ENCODE measurements at places on chromosomes 6 and 20.
A peak's percentile ranks its signal among the peaks of the same experiment; 100 is the strongest.

DNA sequence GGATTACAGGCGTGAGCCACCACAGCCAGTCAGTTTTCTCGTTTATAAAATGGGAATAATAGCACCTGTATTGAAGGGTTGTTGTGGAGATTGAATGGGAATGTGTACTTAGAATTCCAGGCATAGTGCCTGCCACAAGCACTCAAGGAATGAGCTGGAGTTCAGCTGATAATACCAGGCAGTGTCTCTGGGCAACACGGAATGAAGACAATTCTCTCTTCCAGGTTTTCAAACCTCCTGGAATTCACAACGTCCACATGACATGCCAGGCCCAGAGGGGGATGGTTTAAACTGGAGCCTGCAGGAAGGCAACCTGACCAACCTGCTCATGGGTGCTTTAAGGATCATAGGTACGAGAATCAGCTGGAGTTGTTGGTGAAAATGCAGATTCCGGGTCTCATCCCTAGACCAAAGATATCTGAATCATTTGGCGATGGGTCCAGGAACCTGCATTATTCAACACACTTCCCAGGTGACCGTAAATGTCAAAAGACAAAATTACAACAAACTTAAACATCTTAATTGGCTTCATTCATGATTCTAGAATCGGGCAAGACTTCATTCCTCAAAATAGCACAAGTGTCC lies 1.9 kb upstream of the PTPN1 start:
- DNase-seq, result no peak

- DNase-seq, result no peak
Measured at GRCh38 chr6:145212813-145213212, 522.5 kb downstream of the EPM2A start.

GRCh38 chr20:23396950-23397627 lies 24.2 kb downstream of the NAPB start:
- no peak for DNase-seq

GRCh38 chr6:81750200-81750599 lies 2.3 kb downstream of the TENT5A start:
- DNase-seq, result no peak

- DNase-seq, result no peak
Measured at GRCh38 chr20:39503902-39504709, 542.0 kb downstream of the DHX35 start.

DNA sequence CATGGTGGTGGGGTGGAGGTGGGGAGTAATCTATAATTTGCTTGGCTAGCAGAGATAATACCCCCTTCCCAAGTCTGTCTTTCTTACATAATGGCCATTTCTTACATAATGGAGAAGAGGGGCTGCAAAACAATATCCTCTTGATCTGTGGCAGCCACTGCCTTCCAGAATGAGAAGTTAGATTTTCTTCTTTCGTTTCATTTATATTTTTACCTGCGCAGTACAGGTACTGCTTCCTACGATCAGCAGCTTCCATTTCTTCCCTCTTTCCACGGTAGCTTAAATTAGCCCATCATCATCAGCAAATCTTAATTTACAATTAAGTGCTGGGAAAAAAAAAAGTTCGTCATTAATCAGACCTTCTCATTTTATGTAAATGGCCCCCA lies 30.2 kb downstream of the GNAS start:
- no peak for DNase-seq

DNA sequence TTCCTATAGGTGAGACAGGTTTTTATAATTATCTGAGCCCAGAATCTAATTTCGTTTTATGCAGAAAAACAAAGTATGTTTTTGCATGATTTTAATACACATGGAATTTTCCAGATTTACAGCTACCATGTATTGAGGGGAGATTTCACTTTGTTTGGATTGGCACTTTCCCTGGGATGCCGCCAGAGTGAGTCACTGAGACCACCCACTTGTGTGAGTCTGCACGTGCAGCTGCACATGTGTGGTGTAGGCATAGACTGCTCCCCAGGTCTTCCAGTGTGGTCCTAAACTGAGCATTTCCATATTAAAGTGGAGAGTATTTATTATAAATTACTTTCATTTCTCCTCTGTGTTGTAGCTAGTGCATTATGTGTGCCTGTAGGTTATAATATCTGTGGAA lies 186.8 kb downstream of the UBE3D start:
- no peak for DNase-seq

GRCh38 chr6:143252961-143253360 lies 192.3 kb downstream of the AIG1 start:
- no peak for DNase-seq

GRCh38 chr6:169171016-169171415 lies 82.6 kb downstream of the THBS2 start:
- DNase-seq, result no peak

- DNase-seq, result no peak
Measured at GRCh38 chr6:142357879-142358278, 56.1 kb downstream of the ADGRG6 start.

- no peak for DNase-seq
Measured at GRCh38 chr20:62217913-62218773, 1.9 kb downstream of the HRH3 start.

GRCh38 chr6:13014504-13015378 lies 298.2 kb downstream of the PHACTR1 start:
- DNase-seq, result no peak

DNA sequence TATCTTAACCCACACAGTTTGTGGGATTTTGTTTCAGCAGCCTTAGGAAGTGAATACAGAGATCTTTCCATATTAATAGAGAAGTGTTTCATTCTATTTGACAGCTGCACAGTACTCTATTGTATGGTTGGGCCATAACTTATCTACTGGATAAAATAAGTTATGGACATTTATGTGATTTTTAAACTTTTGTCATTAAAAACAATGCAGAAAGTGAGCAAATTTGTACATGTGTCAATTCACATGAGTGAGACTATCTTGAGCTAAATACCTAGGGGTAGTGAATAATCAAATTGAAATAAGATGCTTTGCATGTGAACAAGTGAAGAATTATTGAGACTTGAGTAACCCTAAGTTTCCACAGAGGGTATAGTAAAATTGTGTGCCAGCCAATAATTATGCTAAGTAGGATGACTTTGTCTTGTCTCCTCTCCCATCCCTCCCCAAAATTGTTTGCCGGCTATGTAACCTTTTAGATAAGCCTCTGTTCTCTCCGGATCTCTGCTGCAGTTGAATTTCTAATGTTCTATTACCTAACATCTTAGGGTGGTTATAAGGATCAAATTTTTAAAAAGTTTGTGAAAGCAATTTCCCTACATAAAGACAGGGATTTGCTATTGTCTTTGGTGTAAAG lies 33.3 kb upstream of the TPBG start:
- DNase-seq, result no peak

DNA sequence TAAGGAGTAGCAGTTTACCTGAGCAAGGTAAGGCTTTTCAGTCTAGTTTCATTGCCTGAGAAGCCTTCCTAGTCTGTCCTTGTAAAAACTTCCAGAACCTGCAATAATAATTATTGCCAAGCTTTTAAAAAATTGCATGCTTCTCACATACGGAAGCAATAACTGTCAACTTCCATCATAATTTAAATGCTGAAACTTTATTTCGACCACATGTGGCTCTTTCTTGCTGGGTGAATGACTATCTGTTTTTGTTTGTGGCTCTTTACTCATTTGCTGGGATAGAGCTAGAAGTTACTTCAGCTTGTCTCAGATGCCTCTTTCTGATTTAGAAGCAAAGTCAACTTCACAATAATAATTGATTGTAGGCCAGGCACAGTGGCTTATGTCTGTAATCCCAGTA lies 95.9 kb upstream of the COL21A1 start:
- no peak for DNase-seq

DNA sequence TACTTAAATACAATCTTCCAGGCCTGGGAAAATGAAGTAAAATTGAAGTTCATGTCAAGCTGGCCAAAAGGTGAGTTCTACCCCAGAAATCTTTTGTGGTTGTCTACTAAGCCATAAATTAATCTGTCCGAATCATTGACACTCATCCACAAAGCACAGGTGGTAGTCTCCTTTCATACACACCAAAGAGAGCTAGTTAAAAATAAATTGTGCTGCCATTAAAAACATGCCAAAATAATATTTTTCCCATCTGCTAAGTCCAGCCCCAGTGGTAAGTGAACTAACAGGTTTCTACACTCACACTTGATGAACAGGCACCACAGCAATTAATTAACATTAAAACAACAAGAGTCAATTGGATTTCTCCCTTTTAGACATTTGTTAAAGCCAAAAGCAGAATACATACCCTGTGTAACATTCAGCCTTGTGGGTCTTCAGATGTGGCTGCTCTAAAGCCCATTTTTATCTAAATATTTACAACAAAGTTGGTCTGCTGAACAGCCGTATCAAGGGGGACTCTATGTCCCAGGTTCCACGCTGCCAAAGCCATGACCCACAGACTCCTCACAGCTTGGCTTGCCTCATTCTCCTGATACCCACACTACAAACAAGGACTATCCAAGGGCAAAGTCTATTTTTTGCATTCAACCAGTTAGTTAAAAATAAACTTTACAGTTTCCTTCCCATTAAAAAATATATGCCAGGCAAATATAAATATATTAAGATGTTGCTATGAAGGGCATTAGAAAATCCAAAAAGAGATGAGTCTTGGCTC lies 490.4 kb downstream of the BMP2 start:
- DNase-seq, result no peak

DNA sequence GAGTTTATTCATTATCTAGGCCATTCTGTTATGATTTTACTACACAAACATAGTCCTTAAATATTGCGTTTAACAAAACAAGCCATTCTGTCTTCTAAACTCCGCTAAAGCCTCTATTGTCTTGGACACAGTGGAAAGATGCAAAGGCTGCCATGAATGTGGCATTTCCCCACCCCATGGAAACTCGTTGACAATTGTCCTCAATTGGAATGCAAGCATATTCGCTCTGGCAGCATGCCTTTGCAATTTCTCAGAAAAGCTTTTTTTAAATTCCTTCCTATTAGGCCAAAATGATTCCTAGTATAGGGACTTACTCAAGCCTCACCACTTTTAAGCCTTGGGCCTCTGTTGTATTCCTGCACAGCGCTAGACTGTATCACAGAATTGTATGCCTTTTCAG lies 22.8 kb downstream of the OR2A4 start:
- no peak for DNase-seq

- no peak for DNase-seq
Measured at GRCh38 chr6:126540161-126540560, 200.2 kb downstream of the CENPW start.

DNA sequence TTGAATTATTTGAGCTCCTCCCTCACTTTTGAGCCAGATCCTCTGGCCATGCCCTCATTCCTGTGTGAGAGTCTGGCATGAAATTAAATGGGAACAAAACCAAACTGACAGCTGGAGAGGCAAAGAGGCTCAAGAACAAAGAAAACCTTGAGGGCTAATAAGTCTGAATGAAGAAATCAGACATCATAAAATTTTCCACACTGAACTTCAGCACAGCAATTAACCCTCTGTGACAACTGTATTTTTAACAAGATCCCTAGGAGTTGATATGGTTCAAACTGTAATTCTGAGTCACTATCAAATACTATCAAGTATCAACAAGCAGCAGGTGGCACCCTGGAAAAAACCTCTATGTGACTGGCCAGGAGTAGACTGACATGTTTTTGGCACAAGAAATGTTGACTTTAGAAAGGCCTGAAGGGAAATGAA lies 109.4 kb upstream of the EMILIN3 start:
- no peak for DNase-seq

GRCh38 chr20:35972462-35972861 lies 4.1 kb downstream of the CNBD2 start:
- DNase-seq, result no peak

GRCh38 chr6:25965058-25965457 lies 2.5 kb downstream of the TRIM38 start:
- DNase-seq, result no peak

DNA sequence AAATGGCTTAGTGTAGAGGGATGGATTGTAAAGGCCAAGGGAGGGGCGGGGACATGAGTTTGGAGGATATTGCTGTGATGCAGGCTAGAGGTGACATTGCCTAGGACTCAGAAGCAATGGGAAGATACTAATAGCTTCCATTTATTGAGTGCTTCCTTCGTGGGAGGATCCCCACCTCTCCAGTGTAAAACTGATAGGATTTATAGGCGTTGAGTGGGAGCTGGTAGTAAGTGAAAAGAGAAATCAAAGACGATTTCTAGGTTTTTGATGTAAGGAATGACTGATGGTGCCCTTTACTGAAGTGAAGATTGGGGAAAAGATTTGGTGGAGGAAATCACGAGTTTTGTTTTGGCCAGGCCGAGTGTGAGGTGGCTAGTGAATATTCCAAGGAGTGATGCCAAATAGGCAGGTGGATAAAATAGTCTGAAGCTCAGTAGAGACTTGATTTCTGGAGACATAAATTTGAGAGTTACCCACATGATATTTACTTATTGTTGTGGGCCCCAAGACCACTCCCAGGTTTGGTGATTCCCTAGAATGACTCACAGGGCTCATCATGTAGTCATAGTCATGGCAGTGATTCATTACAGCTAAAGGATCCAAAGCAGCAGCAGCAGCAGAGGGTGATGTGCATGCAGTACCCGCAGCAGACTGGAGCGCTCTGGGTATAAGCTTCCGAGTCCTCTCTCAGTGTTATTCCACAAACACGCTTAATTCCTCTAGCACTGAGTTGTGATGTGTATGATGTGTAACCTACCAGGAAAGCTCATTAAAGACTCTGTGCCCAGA lies 10.2 kb downstream of the RPRD1B start:
- DNase-seq, result peak; percentile 18

DNA sequence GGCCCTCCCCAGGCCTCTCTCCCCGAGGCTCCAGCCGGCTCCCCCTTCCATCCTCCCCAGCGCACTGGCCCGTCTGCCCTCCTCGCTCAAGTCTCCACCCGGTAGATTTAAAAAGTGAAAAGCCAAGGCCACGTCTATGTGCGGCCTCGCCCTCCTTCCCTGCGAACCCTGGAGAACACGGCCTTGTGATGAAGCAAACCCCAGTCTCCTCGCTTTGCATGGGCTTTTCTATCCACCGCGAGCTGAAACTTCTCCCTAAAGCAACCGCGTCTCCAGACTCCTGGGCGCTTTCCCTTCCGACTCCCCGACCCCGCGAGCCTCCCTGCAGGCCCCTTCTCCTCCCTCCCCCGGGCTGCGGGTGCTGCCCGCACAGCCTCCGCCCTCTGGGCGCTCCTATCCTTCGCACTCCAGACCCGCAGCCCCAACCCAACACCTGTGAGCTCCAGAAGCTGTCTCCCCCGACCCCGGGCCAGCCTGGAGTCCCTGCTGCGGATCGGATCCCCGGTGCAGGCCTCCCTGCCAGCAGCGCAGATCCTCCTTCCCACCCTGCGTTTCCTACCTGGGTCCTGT lies 265.2 kb upstream of the QKI start:
- no peak for DNase-seq

DNA sequence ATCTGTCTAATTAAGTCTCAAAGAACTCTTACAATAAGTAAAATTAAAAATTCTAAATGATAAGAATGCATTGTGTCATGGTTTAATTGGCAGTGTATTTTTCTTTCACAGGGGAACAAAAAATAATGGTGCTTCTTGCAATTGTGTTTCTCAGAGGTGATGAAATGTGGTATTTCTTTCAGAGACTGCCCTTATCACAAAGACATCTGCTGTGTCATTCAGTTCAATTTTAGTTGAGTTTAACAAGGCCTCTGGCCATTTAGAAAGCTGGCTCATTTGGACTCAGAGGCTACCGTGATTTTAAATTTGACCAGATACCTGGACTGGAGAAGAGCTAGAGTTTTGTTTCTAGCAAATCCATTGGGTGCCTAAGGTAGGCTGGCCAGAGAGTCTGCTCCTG lies 23.6 kb upstream of the ZNF831 start:
- no peak for DNase-seq

- no peak for DNase-seq
Measured at GRCh38 chr20:56420940-56421688, 9.1 kb downstream of the CASS4 start.

Measured in activated T-cell treated with anti-CD3 and anti-CD28 coated beads for 48 hours (primary cell).